ENCODE measurements at places on chromosomes 12 and 14.
A peak's percentile ranks its signal among the peaks of the same experiment; 100 is the strongest.

DNA sequence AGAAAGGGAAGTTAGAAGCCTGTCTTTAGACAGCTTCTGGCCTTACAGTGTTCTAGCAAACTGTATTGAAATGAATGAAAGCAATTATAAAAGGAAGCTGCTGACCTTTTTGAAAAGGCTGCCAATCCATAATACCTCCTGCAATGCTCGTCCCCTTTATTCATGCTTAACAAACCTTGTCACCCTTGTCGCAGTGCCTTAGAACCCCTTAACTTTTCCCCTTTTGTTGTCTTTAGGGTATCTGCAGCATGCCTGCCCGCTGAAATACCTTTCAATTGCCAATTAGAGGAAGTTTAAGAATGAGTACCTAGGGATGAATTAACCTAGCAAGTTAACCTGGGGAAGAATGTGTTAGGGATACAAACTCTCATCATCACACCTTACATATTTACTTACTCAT, 731.2 kb downstream of the RERGL start:
- no peak for DNase-seq

DNA sequence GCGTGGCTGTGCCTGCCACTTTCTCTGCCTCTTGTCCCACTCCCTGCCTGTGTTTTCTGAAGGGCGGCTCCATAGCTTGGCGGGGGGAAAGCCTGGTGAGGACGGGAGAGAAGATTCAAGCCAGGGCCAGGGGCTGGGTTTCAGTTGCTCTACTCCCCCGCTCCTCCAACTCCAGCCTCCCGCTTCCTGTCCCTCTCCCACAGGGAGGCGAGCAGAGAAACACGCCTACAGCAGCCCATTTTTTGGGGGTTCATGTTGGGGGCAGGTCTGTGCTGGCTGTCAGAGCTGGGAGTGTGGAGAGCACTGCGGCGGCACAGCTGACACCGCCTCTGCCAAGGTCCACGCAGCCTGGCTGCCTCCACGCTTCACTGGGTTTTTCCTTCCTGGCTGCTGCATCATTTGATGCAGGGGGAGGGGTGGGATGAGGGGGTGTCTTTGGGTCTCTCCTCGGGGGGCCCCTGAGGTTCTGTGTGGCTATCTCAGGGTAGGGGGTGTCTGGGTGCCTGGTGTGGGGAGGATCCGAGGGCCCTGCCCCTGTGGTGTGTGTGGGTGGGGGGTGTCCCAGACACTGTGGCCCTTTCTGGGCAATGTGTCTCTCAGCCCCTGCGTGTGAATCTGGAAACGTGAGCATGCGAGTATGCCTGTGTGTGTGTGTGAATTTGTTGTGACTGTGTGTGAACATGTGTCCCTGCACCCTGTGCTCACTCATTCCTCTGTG, 10.7 kb upstream of the KRT80 start:
- no peak for DNase-seq

DNA sequence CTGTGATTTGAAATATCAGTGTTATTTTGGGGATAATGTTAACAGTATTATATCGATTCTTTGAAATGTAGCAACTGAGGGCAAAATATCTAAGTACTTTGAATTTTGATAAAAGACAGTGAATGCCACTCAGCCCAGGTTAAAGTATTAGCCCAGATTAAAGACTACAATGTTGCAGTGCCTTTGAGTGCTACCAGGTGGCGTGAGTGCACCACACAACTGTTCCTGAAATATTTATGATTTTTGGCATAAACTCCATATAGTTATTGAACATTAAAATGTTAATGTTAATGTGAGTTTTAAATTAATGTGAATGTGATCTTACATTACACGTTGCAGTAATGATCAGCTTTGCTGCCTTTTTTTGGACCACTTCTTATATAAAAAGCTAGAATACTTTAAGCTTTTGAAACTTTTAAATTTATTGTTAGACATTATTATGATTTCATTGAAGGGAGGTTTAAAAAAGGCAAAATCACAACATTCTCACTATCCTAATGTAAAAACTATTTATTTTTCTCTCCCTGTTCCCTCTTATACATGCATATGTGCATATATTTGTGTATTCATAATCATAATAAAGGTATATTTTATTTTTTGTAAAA, 22.5 kb downstream of the MRPS35 start:
- DNase-seq: peak; percentile 6

DNA sequence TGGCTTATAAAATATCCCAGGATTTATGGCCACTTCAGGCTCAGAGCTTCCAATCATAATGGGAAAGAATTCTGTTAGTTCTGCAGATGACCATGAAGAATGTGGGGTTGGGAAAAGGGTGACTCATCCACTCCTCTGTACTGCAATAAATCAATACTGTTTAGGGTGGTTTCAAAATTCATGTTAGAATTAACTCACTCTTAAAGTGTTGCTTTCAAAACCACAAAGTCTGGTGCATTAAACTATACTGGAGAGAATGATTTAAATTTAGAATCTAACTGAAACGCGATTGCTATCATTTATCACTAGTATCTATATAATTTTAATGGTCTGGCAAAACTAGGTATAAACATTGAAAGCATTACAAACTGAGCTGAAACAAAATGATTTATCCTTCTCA, 798 bp downstream of the CCDC198 start:
- no peak for DNase-seq

GRCh38 chr14:61959348-61959747, 197.1 kb downstream of the SNAPC1 start:
- no peak for DNase-seq

DNA sequence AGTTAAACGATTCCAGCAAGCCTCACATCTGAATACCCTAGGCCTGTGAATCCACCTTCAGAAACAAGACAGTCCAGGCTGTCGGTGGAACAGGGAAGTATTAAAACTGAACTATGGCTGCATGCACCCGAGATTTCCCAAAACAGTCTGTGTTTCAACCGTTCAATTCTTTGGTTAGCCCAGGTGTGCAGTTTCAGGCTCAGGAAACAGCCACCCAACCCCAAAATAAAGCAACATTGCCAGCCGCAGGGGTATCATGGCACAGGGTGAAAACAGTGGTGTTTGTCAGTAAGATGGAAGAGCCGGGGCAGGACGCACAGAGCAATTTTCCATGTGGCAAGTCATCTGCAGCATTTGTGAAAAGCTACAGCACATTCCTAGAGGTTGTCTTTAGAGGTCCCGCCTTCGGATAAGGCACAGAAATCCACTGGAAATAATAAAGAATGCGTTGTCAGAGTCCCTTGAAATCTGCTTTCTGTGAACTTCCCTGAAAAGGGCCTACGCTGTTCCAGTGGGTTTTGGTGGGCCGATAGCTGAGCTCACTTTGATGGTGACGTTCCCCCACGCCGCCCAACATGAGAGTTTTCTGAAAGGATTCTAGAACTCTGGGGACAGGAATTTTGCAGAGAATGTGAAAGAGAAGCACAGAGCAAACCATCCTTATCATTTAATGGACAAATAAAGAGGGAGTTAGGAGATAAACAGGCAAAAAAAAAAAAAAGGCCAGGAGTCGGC, 84.9 kb downstream of the BCL11B start:
- DNase-seq: no peak

DNA sequence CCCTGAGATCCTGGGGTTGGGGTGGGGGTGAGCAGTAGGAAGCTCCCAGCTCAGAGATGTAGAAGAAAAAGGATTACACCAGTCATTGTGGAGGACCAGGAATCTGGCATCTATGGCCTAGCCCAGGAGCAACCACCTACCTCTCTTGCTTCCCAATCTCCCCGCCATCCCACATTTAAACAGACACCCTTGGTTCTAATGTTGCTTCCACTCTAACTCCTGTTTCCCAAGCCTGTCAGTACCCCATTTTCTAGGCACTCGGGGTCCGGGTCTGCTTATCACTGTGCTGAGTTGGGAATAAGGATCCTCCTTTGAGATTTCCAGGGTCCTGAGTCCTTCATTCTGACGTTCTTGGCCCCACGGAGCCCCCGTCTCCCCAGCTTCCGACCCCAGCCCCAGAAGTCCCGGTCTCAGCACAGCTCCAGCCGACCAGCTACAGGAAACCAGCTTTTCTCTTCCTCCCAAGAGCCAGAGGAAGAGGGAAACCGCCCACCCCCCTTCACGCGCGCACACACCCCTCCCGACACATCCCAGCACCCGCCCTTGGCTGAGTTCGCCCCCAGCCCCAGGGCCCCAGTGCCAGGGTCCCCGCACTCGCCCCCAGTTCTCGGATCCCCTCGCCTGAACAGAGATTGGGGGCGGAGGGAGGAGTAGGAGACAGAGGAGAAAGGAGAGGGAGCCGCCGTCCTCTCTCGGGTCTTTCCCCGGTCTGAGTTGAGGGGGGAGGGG, 1.2 kb downstream of the ITGA5 start:
- no peak for DNase-seq

- no peak for DNase-seq
Measured at GRCh38 chr12:103998976-103999375, 33.3 kb downstream of the TDG start.

- DNase-seq: no peak
Measured at GRCh38 chr12:54460317-54460923, 13.0 kb downstream of the GTSF1 start.

DNA sequence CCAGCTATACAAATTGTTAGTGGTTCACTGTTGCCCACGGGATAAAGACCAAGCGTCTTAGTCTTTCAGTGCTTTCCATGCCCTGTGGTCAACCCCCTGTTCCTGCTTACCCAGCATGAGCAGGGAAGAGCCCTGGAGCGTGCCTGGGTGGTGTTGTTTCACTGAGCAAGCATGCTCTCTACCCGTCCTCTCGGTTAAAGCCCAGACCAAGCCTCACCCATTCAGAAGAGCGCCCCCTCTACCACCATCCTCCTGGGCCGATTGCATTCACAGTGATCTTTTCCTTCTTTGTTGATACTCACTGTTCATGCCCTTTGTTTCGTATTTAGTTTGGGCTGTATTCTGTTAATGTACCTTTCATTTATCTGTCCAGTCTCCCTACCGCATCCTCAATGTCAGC, 25.1 kb downstream of the DYRK4 start:
- DNase-seq: no peak

DNA sequence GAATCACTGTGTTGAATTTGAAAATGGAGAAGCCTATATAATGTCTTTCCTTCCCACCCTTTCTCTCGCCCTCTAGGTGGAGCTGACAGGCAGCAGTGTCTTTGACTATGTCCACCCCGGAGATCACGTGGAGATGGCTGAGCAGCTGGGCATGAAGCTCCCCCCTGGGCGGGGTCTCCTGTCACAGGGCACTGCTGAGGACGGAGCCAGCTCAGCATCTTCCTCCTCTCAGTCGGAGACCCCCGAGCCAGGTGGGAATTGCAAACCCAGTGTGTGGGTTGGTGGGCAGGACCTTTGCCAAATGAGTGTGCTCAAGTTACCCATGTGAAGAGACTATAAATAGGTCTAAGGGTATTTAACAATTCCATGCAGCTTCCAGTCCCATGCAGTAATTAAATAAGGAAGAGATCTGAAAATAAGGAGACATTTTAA, 274.7 kb downstream of the EGLN3 start:
- no peak for DNase-seq

- DNase-seq: no peak
Measured at GRCh38 chr14:65676361-65677014, 264.0 kb downstream of the FUT8 start.

DNA sequence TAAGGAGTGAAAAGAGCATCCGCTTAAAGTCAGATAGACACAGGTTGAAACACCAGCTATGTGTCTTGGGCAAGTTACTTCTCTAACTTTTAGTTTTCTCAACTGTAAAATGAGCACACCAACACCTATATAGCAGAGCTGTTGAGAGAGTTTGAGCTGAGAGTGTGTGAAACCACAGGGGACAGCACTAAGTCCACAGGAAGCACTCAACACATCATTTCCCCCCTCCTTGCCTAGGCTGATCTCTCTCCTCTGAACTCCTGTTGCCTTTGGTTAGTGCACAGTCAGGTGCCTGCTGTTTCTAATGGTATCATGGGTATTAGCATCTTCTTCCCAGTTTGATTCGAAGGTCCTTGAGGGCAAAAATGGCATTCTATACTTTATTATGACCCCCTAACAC, 176.7 kb downstream of the DPF3 start:
- DNase-seq: no peak

DNA sequence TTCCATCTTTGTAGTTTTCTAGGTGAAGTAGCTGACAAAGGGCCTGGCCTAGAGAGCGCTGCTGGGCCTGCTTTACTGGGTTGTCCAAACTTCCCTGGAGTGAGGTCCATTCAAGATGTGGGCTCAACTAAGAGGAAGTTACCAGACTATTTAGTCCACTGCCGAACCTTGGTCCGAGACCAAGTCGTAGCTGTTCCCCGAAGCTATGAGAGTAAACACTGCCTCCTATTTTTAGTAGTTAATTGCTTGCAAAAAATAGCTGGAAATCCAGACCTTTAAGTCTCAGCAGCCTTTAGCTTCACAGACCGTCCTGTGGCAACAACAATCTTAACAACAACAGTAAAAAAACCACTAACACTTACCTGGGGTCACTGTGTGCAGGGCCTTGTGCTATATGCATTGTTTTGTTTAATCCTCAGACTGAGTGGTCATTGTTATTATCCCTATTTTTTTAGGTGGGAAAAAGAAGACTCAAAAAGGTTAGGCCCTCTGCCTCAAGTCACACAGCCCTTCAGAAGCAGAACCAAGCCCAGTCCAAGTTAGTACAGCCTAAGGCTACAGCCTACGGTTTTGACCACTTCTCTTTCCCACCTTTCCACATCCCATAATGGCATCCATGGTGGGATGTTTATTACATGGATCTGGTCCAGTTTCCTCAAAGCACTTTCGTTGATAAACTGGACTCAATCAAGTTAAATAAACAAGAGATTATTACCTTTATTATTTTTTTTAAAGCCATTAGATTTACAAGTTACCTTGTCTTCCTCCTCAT, 30.6 kb downstream of the SOCS2 start:
- no peak for DNase-seq

DNA sequence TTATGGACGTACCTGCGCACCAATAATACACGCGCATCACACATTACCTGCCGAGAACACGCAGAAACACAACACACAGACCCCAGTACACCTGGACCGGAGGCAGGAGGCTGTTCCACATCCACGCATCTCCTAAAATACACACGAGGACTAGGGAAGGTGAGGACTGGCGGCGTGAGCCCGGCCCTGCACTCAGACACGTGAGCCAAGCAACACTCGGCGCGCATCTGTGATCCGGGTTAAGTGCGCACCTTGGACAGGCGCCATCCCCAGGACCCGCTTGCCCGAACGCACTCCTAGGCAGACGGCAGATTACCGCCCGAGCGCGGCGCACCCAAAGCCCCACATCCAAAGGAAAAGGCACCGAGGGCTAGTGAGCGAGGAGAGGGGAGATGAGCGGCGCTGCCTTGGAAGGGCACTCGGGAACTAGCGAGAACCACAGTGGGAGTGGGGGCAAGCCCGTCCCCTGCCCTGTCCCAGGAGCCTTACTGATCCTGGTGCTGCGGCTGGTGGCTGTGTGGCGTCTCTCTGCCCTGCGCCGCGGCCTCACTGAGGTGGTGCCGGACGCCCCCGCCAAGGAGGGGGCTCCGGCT, 417 bp downstream of the GLS2 start:
- DNase-seq: no peak

GRCh38 chr12:23888396-23889068, 60.9 kb downstream of the SOX5 start:
- no peak for DNase-seq

GRCh38 chr12:28177905-28178304, 12.4 kb upstream of the CCDC91 start:
- DNase-seq: no peak

- no peak for DNase-seq
Measured at GRCh38 chr14:61573748-61574513, 121.4 kb upstream of the HIF1A start.

GRCh38 chr12:49345825-49346658, 646 bp upstream of the DNAJC22 start:
- no peak for DNase-seq

- no peak for DNase-seq
Measured at GRCh38 chr14:47778631-47779030, 103.2 kb upstream of the MDGA2 start.

Data from stimulated activated CD4-positive, alpha-beta T cell treated with anti-CD3 and anti-CD28 coated beads, Interleukin-15, amount 100 ng/mL, for 1 hour (primary cell).